ENCODE measurements at places on chromosomes 13 and 19.

DNA sequence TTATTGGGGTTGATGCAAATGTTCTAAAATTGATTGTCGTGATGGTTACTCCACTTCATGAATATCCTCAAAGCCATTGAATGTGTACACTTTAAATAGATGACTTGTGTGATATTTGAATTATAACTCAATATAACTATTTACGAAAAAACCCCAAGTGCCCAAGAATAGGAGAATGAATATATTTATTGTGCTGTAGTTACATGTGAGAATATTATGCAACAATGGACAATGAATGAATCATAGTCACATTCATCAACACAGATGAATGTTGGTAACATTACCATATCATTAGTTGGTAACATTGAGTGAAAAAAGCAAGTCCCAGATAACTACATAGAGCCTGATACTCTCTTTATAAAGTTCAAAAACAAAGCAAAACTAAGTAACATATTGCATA, 127.8 kb upstream of the UBL3 start:
- no peak for DNase-seq

DNA sequence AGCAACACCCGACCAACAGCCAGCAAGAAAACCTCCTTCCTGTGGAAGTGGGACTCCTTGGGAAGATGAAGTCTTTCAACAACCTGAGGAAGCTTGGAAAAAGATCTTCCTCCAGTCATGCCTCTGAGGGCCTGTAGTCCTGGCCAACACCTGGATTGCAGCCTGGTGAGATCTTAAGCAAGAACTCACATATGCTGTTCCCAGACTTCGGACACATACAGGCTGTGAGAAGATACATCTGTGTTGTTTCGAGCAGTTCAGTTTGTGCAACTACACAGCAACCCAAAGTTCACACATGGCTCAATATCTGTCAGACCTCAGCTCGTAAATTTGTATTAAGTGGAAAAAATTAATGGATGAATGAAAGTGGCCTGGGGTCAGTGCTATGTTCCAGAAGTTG, 65.1 kb upstream of the UBAC2 start:
- no peak for DNase-seq

DNA sequence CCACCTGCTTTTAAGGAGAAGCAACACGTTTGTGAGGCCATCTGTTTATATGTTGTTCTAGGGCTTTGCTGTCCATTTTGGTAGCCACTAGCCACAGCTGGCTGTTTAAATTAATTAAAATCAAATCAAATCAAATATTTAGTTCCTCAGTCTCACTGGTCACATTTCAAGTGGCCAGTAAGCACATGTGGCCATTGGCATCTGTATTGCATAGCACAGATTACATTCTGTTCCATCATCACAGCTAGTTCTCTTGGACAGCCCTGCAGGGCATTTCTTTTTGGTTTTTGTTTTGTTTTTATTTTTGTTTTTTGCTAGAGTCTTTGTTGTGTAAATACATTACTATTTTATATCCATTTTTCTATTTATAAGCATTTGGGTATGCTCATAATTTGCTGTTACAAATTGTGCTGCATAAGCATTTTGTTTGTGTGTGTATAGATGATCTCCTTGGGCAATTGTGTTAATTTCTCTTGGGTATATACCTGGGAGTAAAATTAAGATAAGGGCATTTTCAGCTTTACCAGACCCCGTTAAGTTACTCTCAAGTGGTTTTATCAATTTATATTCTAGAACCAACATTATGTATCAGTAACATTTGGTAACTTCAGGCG, 31.3 kb downstream of the SAE1 start:
- no peak for DNase-seq

DNA sequence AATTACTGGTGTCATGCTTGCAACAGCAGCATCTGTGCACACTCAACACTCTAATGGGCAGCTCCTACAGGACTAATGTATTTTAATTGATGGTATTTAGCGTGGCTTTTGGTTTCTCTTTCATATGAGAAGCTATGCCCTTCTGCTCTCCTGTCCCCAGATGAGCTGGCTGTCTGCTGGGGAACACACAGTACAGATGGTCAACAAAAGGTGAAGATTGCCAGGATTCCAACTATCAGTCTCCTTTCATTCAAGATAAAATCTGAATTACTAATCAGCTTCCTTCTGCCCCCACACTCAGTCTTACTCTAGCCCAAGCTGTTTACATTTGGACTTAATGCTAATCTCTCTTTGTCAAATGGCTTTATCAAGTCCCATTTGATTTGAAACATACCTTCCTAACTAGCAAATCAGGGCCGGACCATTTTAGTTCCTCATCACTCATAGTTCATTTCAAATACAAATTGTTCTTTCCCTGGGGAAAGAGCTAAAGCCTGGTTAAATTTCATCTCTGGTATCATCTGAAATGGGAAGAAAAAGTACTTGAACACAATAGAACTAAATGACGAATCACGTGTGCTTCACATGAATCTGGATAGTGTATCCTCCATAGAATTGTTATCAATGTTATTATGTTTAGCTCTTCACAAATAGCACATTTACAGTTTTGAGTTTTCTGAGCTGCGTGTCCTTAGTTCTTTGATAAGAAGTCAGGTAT, 988.0 kb downstream of the PCDH17 start:
- DNase-seq = no peak

DNA sequence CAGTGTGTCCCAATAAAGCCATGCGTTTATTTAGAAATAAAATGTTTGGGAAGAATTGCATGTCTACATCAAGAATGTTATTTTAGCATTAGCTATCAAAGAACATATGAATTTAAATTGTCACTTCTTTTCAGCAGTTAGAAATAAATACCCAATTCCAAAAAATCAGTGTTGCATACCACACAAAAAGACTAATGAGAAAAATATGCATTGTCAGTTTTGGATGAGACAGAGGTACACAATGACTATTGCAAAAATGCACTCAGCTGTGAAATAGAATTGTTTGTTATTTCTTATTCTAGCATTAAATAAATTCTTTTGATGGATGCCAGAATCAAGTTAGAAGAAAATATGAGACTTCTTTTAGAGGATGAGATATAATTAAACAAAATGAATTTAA, 833.9 kb downstream of the SLITRK1 start:
- no peak for DNase-seq

- DNase-seq = no peak
Observed at GRCh38 chr13:23144431-23144830, 36.3 kb upstream of the SGCG start.

DNA sequence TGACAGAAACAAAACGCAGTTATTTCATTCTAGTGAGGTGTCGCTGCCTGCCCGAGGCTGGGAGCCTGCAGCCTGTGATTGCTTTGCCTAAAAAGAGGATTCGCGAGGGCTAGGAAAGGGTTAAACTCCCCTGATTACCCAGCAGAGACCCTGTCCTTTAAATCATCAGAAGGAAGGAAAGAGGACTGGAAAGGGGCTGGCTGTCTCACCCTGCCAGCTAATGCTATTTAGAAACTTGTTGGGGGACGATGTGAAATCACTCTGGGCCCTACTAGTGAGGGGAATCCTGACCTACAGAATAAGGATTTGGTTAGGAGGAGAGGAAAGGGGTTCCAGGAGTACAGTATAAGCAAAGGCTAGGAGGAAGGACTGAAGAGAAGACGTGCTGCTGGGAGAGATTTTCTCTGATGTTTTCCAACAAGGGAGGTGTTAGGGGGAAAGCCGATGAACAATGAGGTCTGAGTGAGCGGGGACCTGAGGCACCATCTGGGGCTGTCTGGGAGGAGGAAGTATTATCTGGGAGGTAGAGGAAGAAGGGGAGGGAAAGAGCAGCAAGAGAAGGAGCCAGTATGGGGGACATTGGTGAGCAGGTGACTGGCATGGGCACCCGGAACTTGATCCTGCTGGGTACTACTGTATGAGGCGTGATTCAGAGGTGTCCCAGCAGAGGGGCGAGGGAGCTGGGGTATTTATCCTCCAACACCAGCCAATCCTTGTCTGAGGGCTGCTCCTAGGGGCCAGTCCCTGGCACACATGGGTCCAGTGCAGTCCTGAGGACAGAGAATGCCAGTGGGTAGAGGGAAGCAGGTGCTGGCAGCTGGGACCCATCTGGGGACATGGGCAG, 55.7 kb upstream of the PTPRS start:
- DNase-seq = no peak

- no peak for DNase-seq
Observed at GRCh38 chr19:39158646-39159260, 33.2 kb downstream of the PAK4 start.

GRCh38 chr19:7983286-7983950, 22.0 kb downstream of the ELAVL1 start:
- no peak for DNase-seq

- no peak for DNase-seq
Observed at GRCh38 chr19:30479231-30479630, 107.0 kb downstream of the ZNF536 start.

DNA sequence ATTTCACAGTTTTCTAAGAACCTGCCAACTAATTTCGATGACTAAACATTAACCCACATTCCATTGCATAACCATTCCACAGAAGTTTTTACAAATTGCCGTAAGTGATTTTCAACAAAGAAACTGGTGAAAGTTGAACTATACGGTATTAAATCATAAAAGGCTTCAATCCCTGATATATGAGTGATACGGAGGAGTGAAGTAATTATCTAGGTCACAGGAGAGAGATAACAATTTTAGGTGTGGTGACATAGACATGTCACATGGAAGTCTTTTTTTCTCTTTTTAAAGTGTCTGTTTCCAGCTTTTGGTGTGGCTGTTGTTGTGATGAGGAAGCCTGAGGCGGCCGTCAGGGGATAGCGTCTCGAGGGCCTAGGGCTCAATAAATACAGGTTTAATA, 29.4 kb downstream of the TBC1D4 start:
- DNase-seq = no peak

DNA sequence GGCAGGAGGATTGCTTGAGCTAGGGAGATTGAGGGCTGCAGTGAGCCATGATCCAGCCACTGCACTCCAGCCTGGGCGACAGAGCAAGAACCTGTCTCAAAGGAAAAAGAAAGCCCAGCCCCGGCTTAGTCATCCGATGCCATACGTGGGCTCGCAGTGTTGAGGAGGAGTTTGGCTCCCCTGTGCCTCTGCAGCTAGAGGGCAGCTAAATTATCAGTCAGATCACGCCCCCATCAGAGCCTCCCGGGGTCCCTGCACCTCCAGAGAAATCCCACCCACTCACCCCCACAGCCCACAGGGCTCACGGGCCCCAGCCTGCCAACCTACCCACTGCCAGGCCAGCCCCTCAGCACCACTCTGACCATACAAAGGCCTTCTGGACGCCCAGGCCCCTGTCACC, 27.6 kb downstream of the MAU2 start:
- no peak for DNase-seq

DNA sequence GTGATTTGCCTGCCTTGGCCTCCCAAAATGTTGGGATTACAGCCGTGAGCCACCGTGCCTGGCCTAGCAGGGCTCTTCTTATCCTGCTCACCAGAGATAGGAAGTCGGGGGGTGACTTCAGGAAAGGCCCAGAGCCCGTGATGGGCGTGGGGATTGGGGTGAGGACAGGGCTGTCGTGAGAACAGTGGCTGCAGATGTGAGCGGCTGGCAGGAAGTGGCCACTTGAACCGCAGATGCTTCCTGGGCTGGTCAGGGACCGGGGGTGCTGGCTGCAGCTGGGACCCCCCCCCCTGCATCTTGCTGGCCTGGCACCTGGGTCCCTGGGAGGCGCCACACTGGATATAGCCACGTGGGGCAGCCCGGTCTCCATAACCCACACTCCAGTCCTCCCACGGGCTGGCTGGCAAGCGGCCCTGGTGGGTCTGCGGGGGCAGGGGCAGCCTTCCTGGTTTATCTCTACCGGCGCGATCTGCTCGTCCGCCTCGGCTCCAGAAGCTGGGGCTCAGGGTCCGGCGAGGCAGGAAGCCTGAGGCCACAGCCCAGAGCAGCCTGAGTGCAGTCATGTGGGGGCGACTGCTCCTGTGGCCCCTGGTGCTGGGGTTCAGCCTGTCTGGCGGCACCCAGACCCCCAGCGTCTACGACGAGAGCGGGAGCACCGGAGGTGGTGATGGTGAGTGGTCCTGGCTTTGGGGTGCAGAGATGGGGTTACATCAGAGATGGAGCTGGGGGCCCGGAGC, at the start of gene F2RL3:
TSS of gene F2RL3 (plus strand) at position 371 of the 737 bp plus-strand sequence. CDS start at position 562, 191 bp downstream.
- no peak for DNase-seq
